ENCODE measurements at places on chromosomes 5 and 9. TPM values are rescaled to one million over a fixed set of nuclear protein-coding genes. Genes with fewer than 3 reads are reported as not detected.

Gene ZNF879
- total RNA-seq: 4.3 TPM

Gene TMOD1
- 14.9 TPM for total RNA-seq

Gene GDA
- 31.4 TPM for total RNA-seq

Gene UNC13B
- total RNA-seq: 43.6 TPM

Gene WNT8A
- total RNA-seq: not detected

Gene PPP1R26
- 22.0 TPM for total RNA-seq

Gene MAMDC2
- total RNA-seq: 7.1 TPM

Gene IGFBPL1
- total RNA-seq: 0.22 TPM

Gene SYNPO
- 87.6 TPM for total RNA-seq

Gene INSL6
- 0.47 TPM for total RNA-seq

DNA sequence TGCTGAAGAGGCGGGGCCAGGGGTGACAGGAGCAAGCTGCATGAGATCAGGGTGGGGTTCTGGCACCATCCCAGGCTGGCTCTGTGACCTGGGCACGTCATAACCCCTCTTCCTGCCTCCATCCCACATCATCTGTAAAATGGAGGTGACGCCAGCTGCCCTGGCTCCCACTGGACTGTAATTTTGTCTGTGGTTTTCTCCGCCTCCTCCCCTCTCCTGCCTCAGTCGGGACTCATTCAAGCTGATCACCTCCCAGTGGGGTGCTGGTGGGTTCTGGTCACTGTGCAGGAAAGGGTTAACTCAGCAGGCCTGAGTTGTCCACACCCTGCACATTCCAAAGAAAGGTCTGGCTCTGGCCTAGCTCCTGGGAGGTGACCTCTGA is 128.2 kb downstream of the RXRA start:
- DNase-seq: no peak

DNA sequence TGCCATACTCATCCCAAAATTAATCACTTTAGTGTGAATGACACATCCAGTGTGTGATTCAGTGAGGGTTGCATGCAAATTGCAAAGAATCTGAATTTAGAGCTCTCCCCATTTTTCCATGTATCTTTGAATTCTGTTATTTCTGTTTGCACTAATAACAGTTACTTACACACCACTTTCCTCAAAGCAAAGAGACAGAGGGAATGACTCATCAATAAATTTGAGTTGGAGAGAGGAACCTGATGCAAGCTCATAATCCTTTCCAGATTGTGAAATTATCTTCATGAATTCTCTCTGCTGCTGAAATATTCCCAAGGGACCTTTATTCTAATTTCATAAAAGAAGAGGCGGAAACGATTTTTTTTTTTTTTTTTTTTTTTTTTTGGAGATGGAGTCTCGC is 204.8 kb downstream of the CDH9 start:
- no peak for DNase-seq

DNA sequence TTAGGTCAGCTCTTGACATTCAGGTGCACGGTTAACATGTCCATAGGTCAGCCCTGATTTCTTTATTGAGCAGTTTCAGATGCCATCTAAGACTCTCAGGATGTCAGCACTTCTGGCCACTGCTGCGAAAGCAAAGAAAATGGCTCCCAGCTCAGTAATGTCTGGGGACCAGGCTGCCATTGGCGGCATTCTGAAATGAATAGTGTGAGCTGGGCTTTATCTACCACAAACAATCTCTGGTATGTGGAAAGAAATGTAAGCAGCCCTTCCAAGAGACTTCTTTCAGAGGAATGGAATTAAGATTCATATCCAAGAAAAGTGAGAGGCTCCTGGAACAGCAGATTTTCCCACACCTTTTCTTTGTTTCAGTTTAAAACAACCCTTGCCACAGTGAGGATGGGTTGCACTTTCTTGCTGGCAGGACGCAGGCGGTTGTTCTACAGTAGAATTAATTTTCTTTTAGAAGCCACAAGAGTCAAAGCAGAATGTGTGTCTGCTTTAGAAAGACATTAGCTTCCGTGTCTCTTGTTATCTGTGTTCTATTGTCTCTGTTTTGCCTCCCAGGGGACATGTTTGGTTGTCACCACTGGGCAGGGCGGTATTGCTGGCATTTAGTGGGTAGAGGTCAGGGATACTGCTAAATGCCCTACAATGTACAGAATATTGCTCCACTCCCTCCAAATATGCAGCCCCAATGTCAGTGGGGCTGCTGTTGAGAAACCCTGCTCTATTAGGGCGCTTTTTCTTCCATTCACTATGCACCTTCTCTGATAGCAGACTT is 149.9 kb upstream of the ANKH start:
- DNase-seq: no peak

DNA sequence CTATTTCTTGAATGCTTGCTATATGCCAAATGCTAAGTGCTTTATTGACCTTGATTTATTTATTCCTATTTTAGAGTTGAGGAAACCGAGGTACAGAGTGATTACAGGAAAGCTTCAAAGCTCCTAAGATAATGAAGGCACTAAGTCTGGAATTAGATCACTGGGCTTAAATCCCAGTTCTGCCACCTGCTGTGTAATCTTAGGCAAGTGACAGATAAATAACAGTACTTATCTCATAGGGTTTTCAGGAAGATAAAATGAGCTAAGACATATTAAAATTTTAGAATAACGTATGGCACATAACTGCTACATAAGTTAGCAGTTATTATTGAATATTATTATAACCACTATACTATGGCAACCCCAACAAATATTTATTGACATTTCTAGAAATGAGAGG is 843.8 kb downstream of the DTWD2 start:
- DNase-seq: no peak

GRCh38 chr5:17222664-17223063 is 5.2 kb downstream of the BASP1 start:
- no peak for DNase-seq

GRCh38 chr9:109098171-109098959 is 21.4 kb downstream of the TMEM245 start:
- DNase-seq: no peak

- no peak for DNase-seq
Measured at GRCh38 chr5:54803471-54804011, 181.9 kb downstream of the ESM1 start.

DNA sequence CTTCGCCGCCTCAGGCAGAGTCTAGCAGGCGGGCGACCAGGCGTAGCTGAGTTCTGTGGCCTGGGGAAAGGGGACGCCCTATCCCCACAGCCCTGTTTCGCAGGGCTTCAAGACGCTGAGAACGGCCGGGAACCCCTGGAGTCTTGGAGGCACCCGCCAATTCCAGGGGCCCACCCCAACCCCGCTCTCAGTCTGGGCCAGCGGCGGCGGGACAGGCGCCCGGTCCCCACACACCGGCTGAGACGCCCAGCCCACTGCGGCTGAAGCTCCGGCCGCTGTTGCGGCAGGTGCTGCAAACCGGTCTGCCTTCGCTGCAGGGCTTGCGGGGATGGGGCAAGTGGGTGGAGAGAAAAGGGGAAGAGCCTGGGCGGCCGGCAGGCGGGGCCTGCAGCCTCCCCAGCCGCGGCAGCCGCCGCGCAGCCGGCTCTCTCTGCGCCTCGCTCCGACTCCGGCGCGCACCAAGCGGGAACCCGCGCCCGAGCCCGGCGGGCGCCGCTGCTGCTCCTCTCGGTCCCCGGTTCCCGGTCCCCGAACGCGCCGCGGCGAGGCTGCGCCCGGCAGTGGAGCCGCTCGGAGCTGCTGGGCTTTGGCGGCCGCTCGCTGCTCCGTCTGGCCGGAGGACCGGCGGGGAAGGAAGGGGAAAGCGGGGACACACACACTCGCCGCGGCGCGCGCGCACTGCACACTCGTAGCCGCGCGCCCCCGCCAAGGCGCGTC is at the start of gene PIP5K1B:
Gene PIP5K1B (plus strand): TSS at position 427 of the 717 bp plus-strand sequence. CDS start 117,375 bp downstream, outside the sequence.
- peak; percentile 88 for DNase-seq

DNA sequence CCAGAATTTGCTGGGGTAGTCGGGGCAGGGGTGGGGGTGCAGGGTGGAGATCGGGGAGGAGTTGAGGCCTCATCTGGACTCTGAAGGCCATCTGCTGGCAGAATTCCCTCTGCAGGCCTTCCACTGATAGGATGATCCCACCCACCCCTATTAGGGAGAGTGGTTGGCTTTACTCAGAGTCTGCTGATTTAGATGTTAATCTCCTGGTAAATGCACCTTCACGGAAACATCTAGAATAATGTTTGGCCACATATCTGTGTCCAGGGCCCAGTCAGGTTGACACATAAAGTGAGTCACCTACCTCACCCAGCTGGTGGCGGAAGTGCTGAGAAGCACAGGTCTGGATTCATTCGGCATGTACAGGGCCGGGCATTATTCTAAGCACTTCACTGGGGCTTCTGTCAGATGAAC is 50.0 kb downstream of the DAPK1 start:
- DNase-seq: no peak

DNA sequence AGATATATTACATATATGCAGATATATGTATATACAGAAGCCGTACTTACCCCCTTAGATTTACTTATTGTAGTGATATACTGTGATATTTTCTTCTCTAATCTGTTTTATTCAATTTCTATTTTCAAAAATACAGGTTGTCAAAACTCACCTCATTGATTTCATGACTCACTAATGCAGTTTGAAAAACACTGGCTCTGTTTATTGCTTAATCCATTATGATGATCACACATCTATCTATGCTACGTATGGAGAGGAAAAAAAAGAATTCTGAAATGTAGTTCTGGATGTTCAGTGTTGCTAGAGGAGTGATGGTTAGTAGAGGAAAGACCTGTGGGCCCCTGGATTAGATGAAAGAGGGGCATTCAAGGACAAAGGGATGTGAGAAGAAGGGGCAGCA is 121.0 kb upstream of the RPS23 start:
- no peak for DNase-seq

DNA sequence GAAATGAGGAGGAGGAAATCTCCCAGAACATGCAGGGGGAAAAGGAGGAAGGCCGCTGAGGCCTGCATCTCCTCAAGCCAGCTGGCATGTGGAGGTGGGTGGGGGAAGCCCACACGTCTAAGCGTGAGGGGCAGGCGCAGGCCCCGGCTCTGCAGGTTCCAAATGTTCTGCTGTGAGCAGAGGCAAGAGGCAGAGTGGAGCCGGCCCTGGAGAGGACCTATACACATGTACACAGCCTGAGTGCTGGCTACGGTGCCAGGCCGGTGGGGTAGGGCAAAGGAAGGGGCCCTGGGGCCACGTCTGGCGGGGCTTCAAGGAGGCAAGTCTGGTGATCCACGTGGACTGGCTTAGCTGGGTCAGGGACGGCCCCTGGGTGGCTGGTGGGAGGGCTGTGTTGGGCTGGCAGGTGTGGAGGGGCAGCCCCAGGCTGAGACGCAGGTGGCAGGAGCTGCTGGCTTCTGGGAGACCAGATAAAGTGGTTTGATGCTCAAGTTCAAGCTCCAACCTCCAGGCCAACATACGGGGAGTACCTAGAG is 26.4 kb downstream of the LPCAT1 start:
- DNase-seq: no peak

- no peak for DNase-seq
Measured at GRCh38 chr9:137202966-137203365, 2.4 kb upstream of the TPRN start.

DNA sequence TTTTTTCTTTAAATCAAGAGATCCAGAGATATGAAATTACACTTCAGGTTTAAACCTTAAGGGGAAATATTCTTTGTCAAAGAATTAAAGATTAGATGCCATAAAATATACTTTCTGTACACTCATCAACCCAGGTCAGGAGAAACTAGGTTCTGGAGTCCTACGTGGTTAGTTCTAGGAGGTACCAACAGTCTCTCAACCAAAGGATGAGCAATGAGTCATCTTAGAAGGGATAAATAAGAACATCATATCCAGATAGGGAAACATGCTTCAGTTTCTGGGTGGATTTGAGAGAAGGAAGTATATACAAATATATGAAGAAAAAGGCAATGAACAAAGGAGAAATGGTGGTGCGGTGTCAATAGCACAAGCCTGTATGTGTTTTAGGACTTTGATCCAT is 98.2 kb downstream of the CSNK1G3 start:
- no peak for DNase-seq

GRCh38 chr5:169036079-169036805 is 264.7 kb downstream of the SLIT3 start:
- DNase-seq: no peak

- no peak for DNase-seq
Measured at GRCh38 chr5:58930520-58930919, 347.6 kb downstream of the RAB3C start.

GRCh38 chr5:37283214-37283820 is 34.1 kb upstream of the CPLANE1 start:
- no peak for DNase-seq

- peak; percentile 13 for DNase-seq
Measured at GRCh38 chr5:171201310-171201709, 107.7 kb upstream of the TLX3 start.

GRCh38 chr5:20514145-20514544 is 526.1 kb upstream of the CDH18 start:
- DNase-seq: no peak

DNA sequence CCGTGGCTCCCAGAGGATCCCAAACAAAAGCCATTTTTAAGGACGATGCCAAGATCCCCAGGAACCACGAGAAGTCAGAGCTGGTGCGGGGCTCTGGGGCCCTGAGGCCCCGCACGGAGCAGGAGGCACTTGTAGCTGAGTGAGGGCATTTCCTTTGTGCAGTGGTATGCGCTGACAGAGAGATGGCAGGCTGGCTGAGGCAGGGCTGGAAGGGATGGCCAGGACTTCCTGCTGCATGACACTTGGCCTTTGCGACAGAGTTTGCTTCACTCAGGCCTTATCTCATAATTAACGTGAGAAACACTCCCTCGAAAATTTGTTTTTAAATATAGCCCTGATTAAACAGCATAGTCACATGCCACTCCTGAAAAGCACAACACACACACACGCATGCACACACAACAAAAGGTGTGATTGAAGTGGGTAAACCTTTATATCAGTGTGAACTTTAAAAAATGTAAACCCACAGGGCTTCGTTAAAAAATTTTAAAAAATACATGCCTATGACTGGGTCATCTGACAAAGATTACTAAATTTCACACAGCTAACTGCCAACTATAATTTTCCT is 536.6 kb downstream of the PDE4D start:
- peak; percentile 29 for DNase-seq

DNA sequence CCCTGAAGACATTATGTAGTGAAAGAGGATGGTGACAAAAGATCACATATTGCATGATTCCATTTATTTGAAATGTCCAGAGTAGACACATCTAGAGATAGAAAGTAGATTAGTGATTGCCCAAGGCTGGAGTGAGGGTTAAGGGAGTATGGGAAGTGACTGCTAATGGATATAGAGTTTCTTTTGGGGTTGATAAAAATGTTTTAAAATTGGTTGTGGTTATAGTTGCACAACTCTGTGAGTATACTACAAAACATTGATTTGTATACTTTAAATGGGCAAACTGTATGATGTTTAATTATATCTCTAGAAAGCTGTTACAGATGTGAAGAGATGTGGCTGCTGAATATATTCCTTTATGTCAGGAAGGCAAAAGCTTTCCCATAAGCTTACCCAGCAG is 202.8 kb downstream of the CCDC171 start:
- no peak for DNase-seq

DNA sequence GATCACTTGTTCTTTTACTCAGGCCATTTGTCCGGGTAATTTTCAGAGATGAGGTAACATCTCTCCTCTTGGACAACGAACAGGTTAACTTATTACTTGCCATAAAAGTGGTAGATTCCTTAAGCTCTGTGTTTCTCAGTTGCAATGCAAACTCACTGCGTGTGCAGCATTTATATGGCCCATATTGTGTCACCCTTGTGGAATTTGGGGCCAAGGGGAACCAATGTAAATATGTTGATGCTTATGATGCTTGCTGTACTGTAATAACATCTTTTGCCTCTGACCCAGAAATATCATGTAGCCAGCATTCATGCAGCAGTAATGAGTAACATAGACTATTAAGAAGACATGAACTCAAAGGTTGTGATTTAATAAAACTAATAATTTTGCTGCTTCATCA is 175.8 kb downstream of the ADAMTS6 start:
- no peak for DNase-seq

Measured in kidney (tissue), 22 donors.